COLO829 (cell line): ENCODE measurements at places on chromosomes 7 and 10.
A peak's percentile ranks its signal among the peaks of the same experiment; 100 is the strongest.

GRCh38 chr7:134736381-134736780 lies 43.1 kb upstream of the CALD1 start:
- no peak for DNase-seq

GRCh38 chr10:116272440-116273283 lies at the start of gene GFRA1:
Gene GFRA1 (minus strand): TSS chr10:116273206. CDS start chr10:116272029, 1,177 bp downstream.
- no peak for DNase-seq

GRCh38 chr10:30436191-30436611 lies 2.2 kb downstream of the MAP3K8 start:
- no peak for DNase-seq

DNA sequence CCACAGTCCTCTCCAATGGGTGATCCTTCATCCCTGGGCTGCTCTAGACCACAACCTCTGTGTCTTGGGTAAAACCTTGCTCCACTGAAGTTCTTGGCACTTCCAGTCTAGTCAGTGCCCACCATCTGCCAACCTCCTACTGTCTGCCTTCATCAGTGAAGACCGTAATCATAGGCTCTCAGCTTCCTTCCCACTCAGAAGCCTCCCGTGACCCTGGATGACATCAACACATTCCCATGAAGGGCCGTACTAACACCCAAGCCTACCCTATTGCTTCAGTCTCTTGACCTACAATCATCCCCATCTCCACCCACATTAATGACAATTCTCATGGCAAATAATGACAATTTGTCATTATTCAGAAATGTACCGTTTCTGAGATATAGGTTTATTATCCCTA lies 27.6 kb upstream of the GARS1 start:
- DNase-seq, result no peak

- DNase-seq, result no peak
These were observed 108.8 kb downstream of the EGFR start for GRCh38 chr7:55127622-55128081.

GRCh38 chr10:123538401-123539320 lies 127.5 kb upstream of the GPR26 start:
- DNase-seq, result no peak

DNA sequence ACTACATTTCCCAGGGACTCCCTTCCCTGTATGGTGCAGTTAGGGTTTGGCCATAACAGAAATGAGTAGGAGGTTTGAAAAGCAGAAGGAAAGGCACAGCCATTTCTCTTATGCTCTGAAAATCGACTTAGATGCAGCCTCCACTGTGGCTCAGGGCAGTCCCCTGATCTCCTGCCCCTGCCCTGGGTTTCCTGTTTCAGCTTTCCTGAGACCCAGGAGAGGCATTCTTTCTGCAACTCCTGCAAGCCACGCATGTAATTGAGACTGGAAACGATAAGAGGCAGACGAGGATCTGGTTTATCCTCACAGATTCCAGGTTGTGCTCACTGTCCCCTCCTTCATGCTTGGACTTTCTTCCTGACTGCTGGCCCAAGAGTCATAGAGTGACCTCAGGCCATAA lies 461.2 kb upstream of the VSTM2A start:
- no peak for DNase-seq

- DNase-seq, result no peak
These were observed 10.5 kb upstream of the KCP start for GRCh38 chr7:128920913-128921582.

GRCh38 chr7:70512144-70512543 lies 619.8 kb upstream of the GALNT17 start:
- DNase-seq, result no peak

DNA sequence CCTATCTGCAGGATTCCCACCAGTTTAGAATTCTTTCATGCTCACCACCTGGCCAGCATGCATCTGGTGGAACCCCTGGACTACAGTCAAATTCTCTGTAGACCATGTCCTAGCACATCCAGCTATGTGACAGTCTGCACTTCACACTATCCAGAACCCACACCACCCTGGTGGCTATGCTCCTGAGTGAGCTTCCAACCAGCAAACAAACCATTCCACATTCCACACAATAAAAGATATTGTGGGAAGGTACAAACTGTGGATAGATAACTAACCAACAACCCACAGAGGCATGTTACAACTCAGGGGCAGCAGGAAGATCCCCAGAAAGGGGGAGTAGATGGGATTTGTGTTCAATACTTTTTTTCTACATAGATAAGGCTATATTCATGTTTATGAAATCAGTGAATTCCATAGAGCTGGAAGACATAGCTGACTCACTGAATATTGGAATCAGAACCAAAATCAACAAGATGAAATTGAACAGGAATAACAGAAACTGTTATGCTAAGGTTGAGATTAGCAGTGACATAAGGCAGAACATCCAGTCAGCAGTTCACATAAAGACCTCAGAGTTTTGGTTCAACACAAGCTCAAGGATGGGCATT lies 72.5 kb downstream of the LRRC17 start:
- no peak for DNase-seq

DNA sequence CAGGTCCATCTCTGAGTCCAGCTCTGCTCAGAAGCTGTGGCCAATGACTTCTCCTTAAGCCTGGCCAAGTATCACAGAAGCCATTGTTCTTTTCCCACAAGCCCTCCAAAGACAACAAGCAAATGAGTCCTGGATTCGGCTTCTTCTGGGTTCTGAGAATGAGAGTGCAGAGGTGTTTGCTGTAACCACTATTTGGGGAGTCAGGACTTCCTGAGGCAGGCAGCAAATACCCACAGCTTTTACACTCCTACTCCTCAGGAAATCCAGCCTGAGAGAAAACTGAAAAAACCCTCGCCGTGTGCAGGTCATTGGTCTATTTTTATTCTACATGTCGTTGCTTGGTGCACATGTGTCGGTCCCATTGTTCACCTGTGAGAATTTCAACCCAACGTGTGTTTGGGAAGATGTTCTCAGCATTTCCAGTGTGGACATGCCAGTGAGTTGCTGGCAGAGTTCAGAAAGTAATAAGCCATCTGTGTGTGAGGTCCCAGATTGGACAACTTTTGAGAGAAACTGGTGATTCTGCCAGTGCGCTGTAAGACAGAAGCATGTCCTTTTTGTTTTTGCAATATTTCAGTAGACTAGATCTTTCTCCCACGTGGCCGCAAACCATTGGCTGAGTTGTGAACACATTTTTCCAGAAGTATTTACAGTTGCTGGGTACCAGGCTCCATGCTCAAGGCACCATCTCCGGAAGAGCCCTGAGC lies 121.6 kb upstream of the LYZL2 start:
- no peak for DNase-seq

DNA sequence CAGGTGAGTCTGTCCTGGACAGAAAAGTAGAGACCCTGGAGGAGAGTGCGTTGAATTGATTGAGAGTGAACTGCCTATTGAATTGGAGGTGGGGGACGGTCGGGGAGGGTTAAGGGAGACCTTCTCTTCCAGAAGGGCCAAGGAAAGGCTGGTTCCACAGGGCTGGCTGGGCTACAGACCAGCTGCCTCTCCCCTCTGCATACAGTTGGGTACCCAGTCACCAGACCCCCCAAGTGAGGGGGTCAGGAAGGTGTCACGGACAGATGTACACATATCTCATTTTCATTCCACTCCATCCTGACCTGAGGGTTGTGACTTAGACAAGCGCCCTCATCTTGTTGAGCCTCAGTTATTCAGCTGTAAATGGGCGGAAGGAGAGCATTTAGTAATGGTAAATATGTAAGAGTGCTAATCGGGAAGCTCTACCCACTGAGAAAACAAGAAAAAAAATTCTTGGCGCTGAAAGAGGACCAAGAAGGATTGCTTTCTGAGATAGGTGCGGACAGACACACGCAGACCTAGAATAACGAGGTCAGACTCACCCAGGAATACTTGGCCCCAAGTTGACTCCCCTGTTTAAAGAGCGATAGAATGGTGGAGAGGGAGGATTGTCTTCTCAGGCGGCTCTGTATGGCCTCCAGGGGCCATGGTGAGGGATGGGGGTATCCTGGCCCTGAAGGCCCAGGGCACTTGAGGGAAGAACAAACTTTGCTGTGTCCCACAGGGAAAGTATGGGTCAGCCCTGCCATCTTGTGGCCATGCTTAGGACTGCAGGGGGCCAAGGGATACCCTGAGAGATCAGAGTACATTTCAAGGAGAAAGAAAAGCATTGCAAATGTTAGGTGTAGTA lies 7.2 kb upstream of the MBL2 start:
- peak; percentile 49 for DNase-seq

- peak; percentile 49 for DNase-seq
These were observed 194.8 kb upstream of the PTN start for GRCh38 chr7:137538361-137538762.
